ENCODE measurements at places on chromosomes 7 and 10.

DNA sequence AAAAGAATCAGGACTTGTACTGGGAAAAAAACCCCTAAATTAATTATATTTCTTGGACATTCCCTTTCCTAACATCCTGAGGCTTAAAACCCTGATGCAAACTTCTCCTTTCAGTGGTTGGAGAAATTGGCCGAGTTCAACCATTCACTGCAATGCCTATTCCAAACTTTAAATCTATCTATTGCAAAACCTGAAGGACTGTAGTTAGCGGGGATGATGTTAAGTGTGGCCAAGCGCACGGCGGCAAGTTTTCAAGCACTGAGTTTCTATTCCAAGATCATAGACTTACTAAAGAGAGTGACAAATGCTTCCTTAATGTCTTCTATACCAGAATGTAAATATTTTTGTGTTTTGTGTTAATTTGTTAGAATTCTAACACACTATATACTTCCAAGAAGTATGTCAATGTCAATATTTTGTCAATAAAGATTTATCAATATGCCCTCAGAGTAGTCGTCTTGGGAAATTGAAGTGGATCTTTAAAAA, 6.6 kb downstream of the EMX2 start:
- DNase-seq, result no peak

DNA sequence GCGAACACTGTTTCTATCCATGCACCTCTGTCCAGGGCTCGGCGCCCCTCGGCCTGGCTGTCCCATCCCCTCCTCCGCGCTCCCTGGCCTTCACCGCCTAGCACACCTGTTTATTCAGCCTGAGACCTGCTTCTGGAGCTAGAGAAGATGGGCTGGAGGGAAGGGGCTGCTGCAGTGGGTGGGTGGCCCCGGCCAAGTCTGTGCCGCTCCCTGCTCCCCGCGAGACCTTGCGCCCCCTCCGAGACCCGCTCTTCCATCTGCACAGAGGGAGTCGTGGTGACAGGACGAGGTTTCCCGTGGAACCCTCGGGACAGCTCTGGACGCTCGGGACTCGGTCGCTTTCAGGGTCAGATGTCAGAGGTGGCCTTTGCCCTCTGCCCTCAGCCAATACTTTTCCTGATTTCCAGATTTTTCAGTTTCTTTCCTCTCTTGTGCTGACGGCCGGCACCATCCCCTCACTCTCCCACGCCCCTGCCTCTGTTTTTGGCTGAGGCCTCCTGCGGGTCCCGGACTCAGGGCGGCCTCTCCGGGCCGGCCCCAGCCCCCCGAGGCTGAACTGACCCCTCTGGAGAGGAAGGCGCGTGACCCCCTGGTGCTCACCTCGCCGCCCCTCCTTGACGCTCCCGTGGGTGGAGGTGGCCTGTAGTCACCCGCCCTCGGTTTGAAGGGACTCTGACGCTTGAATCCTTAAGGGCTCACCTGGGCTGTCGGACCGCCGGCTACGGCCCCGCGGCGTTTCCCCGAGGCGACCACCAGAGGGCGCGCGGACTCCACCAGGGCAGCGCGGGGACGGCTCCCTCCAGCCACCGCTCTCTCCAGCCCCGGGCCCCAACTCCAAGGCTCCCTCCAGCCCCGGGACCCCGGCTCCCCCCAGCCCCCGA, 15.6 kb downstream of the SHH start:
- peak; percentile 65 for DNase-seq

DNA sequence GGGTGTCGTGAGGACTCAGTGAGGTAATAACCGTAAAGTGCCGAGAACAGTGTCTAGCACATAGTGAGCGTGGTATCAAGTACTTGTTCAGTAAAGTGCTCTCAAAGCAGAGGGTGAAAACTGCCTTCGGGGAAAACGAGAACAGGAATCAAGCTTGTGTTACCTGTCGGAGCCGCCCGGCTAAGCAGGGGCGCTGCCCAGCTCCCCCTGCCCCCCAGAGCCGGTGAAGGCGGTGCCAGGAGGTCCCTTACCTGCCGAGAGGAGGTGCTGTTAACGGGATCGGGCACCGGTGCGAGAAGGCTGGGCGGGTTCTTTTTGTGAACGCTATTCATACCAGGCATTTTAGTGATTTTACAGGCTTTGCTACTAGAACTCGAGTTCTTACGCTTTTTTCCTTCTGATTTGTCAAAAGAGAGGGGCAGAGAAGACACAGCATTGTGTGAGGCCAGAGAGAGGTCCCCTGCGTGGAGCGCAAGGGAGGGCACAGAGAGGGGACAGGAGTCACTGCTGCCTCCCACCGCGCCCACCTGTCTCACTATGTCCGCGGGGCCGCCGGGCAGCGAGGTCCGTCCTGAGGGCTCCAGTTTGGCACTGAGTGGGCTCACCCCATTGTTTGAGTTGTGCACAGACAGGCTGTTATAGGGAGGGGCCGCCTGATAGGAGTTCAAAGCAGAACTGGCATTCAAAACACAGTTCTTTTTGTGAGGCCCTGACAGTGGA, 32.5 kb upstream of the EFCAB10 start:
- no peak for DNase-seq

- DNase-seq, result no peak
These were observed 9.4 kb downstream of the EBF3 start for GRCh38 chr10:129954492-129955315.

DNA sequence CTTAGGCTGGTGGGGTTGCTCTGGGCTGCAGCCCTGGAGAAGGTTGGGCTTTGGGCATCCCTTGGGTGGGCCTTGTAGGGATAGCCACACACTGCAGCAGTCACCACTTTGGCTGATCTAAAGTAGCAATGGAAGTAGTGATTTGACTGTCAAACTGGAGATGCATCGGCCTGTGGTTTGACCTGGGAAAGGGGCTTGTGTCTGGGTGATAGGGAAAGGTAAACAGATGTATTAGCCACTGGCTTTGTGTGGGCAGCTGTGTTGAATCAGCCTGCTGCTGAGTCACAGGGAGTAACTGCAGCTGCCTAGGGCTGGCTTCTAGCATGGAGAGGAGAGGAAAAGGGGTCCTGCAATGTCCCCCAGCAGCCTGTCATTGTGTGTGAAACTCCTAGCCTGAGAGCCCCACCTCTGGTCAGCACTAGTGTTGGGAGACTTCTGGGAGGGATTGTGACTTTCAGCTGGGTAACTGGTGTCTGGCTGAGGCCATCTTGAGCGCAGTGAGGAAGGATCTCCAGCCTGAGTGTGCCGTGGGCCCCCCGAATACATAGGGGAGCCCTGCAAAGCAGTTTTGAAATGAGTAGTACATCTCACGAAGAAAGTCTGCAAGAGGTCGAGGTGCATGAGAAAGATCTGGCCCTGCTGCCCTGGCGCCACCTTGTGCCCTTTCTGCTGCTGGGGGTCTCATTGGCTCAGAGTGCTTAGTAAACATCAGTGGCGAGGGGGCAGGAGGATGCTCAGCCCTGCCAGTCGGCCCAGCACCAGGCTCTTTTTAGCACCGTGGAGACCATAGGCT, 117.3 kb downstream of the FANK1 start:
- DNase-seq, result no peak

DNA sequence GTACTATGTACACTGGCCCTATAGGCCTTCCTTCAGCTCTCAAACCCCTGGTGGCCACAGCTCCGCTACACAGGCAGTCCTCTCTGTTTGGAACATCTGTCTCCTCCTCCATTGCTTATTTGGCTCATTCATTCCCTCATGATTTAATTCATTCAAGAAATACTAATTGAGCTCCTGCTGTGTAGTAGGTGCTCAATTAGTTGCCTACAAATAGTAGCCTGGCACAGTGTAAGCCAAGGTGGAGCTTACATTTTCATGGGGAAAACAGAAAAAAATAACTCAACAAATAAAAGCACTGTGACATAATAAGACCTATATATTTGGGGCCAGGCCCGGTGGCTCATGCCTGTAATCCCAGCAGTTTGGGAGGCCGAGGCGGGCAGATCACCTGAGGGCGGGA, 3.4 kb upstream of the FIS1 start:
- no peak for DNase-seq

DNA sequence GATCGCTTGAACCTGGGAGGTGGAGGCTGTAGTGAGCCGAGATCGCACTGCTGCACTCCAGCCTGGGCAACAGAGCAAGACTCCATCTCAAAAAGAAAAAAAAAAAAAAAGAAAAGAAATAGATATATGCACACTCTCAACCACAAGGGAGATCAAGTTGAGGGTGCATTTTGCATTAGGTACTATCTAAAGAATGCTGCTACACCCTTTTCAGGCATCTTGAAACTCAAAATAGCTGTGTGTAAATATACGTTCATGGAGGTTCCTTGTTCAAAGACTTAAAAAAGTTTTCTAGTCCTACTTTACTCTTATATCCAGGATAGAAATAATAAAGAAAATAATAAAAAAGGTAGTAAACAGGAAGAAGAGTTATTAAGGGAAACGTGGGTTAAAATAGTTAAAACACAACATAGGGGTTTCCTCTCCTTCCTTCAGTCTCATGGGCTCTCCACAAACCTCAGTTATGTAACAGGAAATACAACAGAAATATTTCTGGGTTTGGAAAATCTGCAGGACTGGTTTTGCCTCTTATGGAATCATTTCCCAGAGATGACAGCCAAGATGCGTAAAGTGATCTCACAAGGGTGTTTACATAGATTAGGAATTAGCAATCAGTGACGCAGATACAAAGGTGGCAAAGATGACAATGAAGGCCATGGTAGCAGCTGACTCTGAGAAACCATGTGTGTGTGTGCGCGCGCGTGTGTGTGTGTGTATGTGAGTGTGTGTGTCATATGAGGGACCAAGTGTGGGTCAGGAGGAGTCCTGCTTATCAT, 15.1 kb downstream of the STEAP4 start:
- DNase-seq, result no peak

- no peak for DNase-seq
These were observed 128.6 kb downstream of the ICA1 start for GRCh38 chr7:8133188-8133848.

DNA sequence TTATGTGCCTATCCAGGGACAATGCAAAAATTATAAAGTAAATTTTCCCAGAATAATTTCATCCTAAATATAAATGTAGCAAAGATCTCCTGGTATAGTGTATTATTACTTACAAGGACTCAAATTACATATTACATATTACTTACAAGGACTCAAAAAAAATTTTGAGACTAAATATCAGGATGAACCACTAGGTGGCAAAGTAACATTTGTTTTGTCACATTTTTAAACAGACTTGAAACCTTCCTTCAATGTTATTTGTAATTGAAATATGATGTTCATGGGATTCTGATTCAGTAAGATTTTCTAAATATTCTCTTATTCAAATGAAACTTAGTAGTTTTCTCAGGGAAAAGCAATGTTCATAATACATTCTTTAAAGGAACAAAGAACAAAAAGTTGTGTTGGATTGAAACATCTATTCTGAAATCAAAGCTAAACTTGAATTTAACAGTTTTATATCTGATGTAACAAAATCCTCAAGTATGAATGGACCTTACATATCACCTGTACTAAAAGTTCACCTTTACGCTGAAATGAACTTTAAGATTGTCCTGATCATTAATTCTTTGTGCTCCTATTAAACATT, 74.3 kb upstream of the GNAI1 start:
- DNase-seq, result no peak

DNA sequence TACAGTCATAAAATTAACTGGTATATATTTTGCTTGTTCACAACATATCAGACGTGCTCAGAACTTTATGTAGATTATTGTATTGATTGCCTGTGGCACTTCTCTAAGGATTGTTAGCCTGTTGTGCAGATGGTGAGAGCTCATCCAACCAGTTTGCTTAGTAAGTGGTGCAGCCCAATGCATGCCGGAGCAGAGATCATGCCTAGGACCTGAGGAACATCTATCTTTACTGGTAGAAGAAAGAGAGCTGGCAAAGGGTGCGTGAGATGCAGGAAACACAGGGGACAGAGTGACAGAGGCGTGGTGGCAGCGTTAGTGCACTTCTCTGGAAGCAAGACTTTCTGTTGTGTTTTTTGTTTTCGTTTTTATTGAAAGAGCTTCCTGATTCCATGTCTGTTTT, 35.9 kb downstream of the CCM2 start:
- DNase-seq, result no peak

DNA sequence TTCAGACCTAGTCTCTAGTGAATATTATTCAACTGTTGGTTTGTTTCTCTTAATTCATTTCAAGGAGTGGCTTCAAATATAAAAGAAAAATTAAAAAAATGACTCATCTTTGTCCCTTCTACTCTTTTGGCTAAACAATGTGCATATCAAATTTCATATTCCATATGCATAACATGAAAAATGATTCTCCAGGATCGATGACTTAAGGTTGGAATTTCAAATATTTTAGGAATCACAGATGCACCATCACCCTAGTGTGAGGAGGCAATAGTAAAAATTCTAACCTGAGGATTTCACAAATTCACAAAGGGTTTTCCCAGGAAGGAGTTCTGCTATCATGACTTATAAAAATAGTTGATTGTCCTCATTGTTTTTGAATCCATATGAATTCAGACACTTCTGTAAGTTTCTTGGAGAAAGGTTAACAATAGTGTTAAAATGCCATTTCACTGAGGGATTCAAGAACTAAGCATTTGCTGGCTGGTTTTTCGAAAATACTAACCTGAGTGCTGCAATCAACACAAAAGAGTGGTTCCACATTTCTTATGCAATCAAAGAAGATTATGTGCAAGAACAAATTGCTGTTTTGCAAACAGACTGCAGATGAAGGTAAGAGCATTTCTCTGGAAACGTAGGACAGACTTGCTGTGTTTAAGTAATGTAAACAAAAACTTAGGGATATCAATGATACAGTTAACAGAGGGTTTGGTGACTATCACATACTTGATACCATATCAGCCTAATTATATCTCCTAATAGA, 547.5 kb upstream of the LRRTM3 start:
- no peak for DNase-seq

DNA sequence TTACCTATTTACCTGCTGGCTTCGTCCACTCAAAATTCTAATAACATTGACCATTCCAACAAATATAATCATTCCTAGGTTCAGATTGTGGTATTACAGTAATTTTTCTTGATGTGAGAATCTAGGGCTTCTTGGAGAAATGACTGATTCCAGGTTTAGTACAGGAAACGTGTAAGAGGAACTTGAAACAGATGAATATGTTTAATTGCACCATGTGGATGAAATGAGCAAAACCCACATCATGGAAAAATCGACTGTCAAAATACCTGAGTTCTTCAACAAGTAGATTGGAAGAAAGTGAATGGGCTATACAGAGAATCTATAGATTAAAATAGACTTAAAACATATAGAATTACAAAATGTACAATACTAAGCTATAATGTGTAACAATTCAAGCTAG, 24.9 kb upstream of the OR9A4 start:
- DNase-seq, result no peak

GRCh38 chr10:125448596-125448995, 234.4 kb downstream of the TEX36 start:
- no peak for DNase-seq

Measured in femur (tissue), 1 donor.